Stimulated activated CD4-positive, alpha-beta T cell treated with anti-CD3 and anti-CD28 coated beads, TNF-alpha, amount 100 ng/mL, for 48 hours (primary cell): ENCODE measurements at places on chromosomes 2 and 18.

DNA sequence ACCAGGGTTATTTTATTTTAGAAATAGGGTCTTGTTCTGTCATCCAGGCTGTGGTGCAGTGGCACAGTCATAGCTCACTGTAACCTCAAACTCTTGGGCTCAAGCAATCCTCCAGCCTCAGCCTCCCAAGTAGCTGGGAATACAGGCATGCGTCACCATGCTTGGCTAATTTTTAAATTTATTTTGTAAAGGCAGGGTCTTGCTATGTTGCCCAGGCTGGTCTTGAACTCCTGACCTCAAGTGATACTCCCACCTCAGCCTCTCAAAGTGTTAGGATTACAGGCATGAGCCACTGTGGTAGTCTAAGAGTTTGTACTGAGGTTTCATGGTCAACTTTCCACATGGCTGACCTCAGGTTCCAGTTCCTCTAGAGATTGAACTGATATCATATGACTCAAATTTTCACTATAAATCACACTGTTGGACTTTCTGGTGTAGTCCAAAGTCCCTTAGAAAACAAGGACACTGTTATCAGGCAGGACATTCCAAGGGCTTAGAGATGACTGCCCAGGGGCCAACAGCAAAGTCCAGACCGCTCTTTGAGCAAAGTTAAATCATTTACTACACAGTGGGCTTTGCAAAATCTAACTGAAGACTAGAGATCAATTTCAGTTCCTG lies 82.0 kb upstream of the MEX3C start:
- no peak for DNase-seq

DNA sequence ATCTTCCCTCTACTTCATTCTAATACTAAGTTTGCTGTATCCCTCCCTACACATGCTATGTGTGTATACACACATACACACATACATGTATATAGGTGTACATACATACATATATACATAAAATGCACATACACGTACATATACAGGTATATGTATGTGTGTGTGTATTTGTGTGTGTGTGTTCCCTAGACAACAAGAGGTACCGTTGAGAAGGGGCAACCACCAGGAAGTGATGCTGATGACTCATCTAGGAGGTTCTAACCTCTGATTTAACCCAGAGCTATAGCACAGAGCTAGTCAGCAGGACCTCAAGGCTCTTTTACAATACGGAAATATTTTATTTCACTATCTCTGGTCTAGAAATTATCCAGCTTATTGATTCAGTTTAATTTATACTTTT lies 139.2 kb downstream of the LAMA3 start:
- DNase-seq, result no peak

GRCh38 chr18:44500808-44501610 lies 179.7 kb upstream of the SETBP1 start:
- no peak for DNase-seq

GRCh38 chr2:73063909-73064875 lies 7.3 kb downstream of the SFXN5 start:
- DNase-seq, result no peak

DNA sequence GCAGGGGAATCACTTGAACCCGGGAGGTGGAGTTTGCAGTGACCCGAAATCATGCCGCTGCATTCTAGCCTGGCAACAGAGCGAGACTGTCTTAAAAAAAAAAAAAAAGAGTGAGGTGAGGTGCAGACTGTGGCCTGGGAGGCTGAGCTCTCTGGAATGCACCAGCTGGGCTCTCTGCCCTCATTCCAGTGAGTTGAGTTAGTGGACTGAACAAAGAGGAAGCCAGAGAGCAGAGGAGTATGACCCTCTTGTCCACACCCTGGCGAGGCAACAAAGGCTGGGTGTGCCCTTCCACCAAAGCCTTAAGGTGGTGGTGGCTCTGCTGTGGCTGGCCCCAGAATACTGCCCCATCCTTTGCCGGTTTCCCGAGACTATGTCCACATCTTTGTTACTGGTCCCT lies 71.3 kb upstream of the ACKR3 start:
- no peak for DNase-seq

GRCh38 chr2:425947-426346 lies 138.1 kb upstream of the ALKAL2 start:
- DNase-seq, result no peak

DNA sequence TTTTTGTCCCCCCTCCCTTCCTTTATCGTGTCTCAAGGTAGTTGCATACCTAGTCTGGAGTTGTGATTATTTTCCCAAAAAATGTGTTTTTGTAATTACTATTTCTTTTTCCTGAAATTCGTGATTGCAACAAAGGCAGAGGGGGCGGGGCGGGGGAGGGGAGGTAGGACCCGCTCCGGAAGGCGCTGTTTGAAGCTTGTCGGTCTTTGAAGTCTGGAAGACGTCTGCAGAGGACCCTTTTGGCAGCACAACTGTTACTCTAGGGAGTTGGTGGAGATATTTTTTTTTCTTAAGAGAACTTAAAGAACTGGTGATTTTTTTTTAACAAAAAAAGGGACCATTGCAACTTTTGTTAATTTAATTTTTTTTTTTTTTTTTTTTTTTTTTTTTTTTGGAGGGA lies 2.1 kb downstream of the SOX11 start:
- no peak for DNase-seq

- DNase-seq, result no peak
These were observed 1.1 kb downstream of the IGFBP5 start for GRCh38 chr2:216694082-216694825.

GRCh38 chr2:37637985-37638384 lies 33.5 kb downstream of the CDC42EP3 start:
- DNase-seq, result no peak

- DNase-seq, result no peak
These were observed 7.3 kb downstream of the ACMSD start for GRCh38 chr2:134845719-134846118.

DNA sequence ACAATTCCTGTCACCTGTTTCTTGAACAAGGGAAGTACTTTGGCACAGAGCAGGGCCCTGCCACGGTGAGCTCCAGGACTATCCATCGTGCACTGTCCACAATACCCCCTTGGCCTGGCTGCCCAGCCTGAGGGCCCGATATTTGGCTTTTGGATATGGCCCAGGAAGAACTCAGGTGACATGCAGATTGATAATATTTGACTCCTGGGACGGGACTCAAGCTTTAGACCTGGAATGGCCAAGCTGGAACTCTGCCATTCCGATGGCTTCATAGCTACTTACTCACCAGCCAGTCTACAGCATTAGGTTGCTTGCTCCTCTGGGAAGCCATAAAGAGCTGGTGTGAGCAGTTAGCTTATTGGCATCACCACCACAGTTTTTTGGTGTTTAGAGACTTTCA lies 26.6 kb downstream of the EML6 start:
- DNase-seq, result no peak

DNA sequence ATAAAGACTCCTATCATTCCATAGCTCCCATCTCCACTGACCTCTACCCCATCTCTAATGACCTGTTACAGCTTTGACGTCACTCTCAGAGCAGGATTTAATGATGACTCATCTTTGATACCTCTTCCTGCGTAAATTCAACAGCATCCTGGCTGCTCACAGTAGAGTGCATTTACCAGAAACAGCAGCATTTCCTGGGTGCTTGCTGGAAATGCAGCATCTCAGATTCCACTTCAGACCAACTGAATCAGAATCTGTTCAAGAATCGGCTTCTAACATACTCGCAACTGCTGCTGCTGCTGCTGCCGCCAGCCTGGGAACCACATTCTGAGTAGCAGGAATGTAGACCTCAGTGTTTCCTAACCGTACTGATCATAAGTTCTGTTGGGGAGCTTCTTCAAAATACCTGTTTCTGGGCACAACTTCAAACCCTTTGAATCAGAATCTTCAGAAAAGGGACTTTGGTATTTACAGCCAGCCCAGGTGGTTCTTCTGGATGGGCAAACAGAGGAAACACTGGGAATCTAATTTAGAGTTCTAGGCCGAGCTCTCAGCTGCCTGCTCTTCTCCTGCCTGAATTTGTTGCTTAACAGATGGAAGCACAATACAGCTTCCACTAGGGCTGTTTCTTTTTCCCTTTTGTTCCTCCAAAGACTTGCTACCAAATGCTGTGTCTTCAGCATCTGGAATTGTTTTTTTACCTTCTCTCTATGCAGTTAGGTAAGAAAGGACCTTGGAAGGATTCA lies 241.4 kb downstream of the NCKAP5 start:
- DNase-seq, result no peak

GRCh38 chr2:213562539-213563180 lies 278.4 kb downstream of the SPAG16 start:
- no peak for DNase-seq

DNA sequence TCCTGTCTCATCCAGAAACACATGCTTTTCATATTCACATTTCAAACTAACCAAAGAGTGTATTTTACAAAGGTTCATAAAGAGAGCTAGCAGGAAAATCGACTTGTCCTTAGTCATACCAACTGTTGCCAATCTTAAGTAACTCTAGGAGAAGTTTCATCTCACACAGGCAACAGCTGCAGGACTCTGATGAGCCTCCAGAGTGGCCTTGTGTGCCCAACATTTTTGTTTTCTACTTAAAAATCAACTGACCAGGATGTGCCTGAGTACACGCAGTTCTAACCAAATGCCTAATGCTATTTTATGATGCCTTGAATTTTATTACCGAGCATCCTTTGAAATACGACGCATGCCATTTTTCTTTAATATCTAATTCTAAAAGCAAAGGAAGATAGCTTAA lies 595.9 kb upstream of the LRRTM4 start:
- no peak for DNase-seq

- DNase-seq, result no peak
These were observed 52.5 kb downstream of the NTSR2 start for GRCh38 chr2:11617527-11617926.

- no peak for DNase-seq
These were observed 812.9 kb upstream of the ACVR2A start for GRCh38 chr2:147031897-147032296.

- no peak for DNase-seq
These were observed 14.2 kb upstream of the L3MBTL4 start for GRCh38 chr18:6428851-6429395.

DNA sequence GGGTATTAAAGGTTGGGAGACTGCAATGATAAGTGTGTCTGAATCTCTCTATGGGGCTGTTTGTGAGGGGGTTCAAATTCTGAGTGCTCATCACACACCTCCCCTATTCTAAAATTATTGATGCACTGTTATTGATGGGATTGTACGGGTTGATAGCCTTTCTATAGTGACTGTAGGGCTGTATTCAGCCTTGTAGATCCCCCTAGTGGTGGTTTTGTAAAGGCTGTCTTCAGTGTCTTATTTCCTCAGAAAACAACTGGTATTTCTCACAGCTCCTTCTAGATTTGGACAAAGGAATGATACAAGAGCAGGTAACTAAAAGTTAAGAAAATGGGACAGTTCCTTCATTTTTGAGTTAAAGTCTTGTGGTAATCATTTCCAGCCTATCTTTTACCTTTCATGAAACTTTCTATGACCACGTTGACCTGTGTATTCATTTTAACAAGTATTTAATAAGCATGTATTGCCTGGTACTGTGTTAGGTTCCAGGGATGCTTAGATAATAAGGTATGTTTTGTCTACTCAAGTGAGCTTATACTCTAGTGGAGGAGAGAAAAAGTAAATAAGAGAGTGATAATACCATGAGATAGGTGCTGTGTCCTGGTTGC lies 21.2 kb downstream of the SMAD4 start:
- no peak for DNase-seq

DNA sequence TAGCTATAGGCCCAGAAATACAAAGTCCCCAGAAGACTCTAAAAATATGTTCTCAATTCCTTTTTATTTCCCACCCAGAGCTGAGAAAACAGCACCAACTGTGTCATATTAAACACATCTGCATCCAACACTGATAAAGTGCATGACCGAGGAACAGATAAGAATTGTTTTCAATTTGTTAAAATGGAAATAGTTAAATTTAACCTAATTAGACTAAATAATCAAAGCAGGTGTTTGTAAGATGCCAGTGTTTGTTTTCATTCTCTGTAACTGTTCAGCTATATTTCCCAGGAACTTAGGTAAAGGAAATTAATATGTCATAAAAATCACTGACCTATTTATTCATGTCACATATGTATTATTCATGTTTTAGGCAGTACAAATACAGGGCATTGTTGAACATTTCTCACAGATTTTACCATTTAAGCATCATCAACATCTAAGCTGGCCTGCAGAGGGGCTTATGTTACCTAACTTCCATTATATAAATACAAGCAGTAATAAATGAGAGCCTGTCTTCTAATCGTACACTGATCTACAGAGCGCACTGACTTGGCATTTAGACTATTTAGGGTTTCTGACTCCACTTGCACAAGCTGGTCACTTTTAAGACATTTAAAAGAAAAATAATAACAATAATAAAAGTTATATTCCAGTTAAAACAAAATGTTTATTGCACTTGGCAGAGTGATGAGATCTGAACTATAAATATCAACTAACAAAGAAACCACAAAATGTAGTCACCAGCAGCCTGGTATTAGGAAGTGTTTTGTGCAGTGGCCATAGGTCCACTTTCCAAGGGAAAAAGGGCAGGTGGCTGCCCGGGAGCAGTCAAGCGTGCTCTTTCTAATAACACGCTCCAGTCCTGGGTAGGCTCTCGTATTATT lies 86.6 kb upstream of the ZFP36L2 start:
- DNase-seq, result no peak

DNA sequence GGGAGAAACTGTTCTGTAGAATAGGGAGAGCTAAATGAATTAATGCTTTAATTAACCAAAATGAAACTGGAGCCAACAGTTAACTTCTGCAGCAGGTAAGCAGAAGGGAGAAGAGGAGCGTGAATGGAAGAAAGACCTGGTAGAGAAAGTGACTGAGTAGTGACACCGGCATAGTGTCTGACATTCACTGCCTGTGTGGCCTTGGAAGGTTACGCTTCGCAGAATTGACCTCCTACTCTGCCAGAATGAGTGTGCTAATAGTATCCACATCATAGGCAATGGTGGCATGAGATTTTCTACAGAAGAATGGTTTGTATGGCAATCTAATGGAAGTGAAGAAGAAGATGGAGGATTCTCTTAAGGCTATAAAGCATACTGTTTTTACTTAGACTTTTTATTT lies 614.4 kb downstream of the CPS1 start:
- DNase-seq, result no peak

DNA sequence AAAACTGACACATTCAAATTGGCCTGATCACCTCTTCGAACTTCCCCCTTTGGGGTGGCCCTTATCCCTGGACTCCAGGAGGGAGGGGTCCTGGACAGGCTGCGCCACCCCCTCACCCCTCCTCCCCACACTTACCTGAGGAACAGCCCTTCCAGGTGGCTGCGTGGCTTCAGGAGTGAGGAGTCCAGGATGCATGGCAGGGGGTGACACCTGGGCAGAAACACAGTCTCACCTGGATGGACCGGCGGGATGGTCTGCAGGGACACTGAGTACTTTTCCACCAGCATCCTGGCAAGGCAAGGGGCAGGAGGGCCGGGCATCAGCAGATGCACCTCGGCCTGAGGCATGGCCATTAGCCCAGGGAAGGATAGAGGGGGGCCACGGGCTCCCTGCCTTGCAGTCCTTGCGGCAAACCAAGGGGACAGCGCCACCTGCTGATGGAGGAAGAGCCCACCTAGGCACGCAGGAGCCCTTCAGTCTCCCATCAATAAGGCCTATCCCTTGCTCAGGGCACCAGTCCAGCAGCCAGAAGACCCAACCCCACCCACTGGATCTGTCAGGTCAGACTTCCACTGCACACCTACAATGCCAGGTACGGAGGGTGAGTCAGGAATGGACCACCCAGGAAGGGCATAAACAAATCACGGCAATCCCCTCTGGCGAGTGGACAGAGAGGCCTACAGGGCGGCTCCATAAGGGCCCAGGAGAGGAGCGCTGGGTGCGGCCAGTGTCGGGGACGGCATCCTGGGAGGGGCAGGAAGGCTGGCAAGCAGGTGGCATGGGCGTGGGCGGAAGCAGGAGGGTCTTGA lies 26.0 kb downstream of the FAM178B start:
- DNase-seq, result peak; percentile 67
